OCI-LY7 (cell line): ENCODE measurements at places on chromosomes 4 and X. TPM values are rescaled to one million over a fixed set of nuclear protein-coding genes. Genes with fewer than 3 reads are reported as not detected.

Gene GATB
- 22.9 and 26.5 TPM in 2 replicates for total RNA-seq

Gene AIMP1
- 51.7 and 54.9 TPM in 2 replicates for total RNA-seq

DNA sequence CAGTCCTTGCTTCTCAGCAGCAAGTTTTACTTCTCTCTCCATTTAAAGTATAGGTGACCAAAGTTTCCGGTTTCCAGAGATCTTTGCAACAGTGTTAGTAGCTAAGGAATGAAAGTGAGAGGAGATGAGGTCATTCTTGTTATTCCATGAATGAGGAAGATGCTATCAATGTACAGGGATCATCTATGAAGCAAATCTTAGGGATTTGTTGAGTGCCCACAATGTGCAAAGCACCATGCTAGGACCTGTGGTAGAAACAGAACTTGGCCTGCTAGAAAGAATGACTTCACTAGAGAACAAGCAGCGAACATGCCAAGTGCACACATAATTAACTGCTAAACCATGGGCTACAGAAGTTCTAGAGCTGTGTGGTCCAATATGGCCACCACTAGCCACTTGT, 112.5 kb downstream of the MID1 start:
- no peak for DNase-seq

- no peak for DNase-seq
Observed at GRCh38 chrX:143165778-143166177, 140.1 kb downstream of the SPANXN4 start.

DNA sequence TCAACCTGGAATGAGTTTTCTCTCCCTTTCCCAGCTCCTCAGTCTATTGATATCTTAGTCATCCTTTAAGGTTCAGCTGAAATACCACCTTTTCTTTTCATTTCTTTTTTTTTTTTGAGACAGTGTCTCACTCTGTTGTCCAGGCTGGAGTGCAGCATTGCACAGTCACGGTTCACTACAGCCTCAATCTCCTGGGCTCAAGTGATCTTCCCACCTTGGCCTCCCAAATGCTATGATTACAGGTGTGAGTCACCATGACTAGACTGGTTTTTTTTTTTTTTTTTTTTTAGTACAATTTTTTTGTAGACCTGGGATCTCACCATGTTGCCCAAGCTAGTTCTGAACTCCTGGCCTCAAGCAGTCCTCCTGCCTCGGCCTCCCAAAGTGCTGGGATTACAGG, 28.9 kb downstream of the AFF1 start:
- DNase-seq = no peak
